ENCODE measurements at places on chromosomes 13 and 19.
A peak's percentile ranks its signal among the peaks of the same experiment; 100 is the strongest.

GRCh38 chr13:110713981-110714796 is 689 bp downstream of the ING1 start:
- DNase-seq, result peak; percentile 69

GRCh38 chr13:23348262-23349127 is 85.0 kb downstream of the SACS start:
- no peak for DNase-seq

GRCh38 chr13:61975001-61975400 is 559.4 kb upstream of the PCDH20 start:
- DNase-seq, result no peak

- DNase-seq, result no peak
Measured at GRCh38 chr13:100645382-100645781, 29.2 kb downstream of the TMTC4 start.

- DNase-seq, result no peak
Measured at GRCh38 chr13:80036845-80037504, 304.0 kb downstream of the SPRY2 start.

DNA sequence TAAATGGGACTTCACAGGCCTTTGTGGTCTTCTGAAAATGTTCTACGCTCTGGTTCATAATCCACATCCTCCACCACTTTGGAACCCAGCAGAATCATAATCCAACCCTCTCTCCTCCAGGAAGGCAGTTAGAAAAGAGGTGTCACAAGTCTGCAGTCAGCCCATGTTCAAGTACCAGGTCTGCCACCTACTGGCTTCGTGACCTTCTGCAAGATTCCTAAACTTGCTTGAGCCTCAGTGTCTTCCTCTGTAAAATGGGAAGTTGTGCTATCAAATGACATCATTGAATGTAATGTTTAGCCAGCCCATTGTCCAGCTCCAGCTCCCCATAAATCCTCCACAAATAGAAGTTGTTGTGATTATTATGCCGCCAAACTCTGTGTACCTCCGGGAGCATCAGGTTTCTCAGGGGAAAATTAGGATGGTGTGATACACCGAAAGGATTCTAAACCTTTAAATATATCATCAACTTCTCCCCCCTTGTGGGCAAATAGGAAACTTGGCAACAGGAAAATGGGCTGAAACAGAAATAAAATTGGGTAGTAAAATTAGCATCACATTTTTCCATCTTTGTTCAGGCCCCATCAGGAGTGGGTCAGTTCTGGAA is 109.7 kb downstream of the NUFIP1 start:
- no peak for DNase-seq

- DNase-seq, result no peak
Measured at GRCh38 chr19:16605553-16605994, 22.4 kb downstream of the MED26 start.

DNA sequence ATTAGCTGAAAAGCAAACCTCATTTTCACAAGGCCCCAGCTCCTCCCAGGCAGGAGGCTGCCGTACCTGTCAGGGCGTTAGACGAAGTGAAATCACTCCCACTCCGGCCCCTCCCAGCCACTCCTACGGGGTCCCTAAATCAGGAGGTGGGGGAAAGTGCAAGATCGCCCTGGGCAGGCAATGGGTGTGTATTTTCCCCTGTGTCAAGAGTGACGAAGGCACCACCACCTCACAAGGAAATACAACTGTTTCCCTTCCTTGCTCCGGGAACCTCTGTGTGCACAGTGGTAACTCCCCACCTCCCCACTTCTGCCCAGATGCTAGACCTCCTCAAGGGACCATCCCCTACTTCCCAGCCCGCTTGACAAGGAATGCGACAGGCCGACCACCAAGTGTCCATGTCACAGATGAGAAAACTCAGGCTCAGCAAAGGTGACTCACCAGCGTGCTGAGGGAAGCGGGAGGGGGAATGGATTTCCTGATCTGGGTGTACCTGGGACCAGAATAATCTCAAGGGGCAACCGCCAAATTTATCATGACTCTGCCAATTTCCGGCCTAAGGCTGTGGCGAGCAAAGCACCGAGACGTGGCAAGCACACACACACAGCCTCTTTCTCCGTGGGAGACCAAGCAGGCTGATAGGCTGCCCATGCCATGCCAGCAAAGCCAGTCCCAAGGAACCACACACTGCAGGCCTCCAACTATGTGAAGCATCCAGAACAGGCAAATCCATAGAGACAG is 7.3 kb downstream of the PPP6R1 start:
- DNase-seq, result no peak

Measured in right hindlimb (tissue), 1 donor.